ENCODE measurements at places on chromosomes 12 and 14.

DNA sequence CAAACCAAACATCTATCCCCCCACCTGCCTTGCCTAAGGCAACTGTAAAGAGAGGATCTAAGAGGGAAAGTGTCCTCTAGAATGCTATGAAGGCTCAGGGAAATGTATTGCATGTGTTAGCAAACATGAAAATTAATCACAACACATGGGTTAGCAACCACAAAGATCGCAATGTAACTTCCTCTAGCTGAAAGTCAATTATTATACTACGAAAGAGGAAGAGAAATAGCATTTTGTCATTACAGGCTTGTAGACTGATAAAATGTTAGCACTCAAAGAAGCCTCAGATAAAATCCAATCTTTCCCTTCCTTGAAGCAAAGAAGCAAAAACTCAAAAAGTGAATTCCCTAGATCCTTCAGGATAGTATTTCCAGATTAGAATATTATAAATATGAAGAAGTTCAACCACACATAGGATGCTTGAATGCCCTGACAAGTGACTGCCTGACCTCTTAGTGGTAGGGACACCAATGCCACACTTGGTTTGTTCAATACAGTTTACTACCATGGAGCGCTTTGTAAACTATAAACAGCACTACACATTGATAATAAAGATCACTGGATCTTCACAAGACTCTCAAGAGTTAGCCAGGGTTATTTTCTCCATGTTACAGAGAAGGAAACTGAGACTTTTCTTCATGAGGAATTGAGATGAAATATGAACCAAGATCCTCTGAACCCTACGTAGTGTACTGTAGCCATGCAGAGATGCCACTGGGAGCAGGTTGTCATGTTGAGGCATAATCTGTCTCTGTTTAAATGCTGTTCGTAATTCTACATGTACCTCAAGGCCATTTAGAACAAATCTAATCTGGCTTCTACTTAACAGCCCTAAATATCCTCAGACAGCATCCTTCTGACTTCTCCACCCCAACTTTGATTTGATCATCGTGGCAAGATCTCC is 100.7 kb downstream of the ITPR2 start:
- DNase-seq: no peak

DNA sequence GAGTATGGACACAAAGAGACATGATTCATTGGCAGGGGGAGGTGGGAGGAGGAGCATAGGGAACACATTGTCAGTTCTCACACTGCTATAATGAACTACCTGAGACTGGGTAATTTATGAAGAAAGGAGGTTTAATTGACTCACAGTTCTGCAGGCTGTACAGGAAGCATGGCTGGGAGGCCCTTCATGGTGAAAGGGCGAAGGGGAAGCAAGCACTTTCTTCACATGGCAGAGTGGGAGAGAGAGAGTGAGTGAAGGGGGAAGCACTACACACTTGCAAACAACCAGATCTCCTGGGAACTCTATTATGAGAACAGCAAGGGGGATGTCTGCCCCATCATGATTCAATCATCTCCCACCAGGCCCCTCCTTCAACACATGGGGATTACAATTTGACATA is 391.8 kb downstream of the BMP4 start:
- DNase-seq: no peak

GRCh38 chr12:88572781-88573549 is 7.3 kb downstream of the KITLG start:
- no peak for DNase-seq

DNA sequence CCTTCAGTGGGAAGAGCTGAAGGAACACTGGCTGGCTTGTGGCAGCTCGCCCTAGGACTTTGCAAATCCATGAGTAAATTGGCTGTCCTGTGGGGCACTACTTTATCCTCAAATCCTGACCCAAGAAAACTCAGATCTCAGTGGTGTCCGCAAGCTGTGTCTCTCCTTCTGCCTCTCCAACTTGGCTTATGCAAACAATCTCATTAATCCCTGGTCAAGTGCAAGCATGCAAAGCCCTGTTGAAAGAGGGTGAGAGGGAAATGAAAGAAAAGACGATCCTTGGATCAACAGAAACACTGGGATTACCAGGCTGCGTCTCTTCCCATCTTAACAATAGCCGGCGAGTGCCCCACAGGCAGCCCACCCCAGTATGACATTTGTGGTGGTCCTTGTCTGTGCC is 901.6 kb downstream of the BCL11B start:
- no peak for DNase-seq
